CD4-positive, alpha-beta T cell treated with Interleukin-15 for 4 hours (primary cell): ENCODE measurements at places on chromosomes 3 and 15.
A peak's percentile ranks its signal among the peaks of the same experiment; 100 is the strongest.

- no peak for DNase-seq
Observed at GRCh38 chr15:74158855-74159650, 14.5 kb upstream of the ISLR start.

- no peak for DNase-seq
Observed at GRCh38 chr15:48442011-48442410, 110.8 kb downstream of the DUT start.

DNA sequence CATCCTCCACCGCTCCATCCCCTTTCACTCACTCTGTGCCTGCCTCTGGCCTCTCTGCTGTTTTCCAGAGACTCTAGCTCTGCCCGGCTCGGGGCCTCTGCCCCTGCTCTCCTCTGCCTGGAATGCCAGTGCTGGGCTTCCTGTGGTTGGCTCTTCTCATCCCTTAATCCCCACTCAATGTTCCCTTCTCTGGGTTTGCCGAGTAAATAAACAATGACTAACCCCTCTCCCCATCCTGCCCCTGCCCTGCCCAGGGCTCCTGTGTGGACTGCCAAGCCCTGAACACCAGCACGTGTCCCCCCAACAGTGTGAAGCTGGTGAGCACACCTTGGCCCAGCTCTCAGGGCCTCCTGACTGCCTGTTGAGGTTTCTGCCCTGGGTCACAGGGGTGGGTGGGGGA is 12.2 kb downstream of the STAB1 start:
- DNase-seq = no peak

- DNase-seq = no peak
Observed at GRCh38 chr3:107117922-107118536, 259.2 kb upstream of the CCDC54 start.

DNA sequence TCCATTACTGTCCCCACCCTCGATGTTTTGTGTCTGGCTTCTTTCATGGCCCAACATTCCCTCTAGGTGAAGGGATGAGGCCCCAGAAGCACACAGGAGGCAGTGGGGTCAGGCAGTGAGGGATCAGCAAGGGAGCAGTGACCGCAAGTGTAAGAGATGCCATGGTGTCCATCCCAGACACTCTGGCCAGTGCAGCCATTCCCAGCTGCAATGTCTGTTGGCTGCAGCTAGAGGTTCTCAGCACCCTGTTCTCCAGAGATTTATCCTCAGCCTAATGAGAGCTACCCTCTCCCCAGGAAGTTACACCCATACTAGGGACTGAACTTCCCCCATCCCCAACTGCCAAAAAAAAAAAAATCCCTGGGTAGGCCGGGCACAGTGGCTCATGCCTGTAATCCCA is 40.2 kb downstream of the TRANK1 start:
- DNase-seq = no peak

- DNase-seq = no peak
Observed at GRCh38 chr3:57118254-57118653, 46.9 kb downstream of the IL17RD start.

DNA sequence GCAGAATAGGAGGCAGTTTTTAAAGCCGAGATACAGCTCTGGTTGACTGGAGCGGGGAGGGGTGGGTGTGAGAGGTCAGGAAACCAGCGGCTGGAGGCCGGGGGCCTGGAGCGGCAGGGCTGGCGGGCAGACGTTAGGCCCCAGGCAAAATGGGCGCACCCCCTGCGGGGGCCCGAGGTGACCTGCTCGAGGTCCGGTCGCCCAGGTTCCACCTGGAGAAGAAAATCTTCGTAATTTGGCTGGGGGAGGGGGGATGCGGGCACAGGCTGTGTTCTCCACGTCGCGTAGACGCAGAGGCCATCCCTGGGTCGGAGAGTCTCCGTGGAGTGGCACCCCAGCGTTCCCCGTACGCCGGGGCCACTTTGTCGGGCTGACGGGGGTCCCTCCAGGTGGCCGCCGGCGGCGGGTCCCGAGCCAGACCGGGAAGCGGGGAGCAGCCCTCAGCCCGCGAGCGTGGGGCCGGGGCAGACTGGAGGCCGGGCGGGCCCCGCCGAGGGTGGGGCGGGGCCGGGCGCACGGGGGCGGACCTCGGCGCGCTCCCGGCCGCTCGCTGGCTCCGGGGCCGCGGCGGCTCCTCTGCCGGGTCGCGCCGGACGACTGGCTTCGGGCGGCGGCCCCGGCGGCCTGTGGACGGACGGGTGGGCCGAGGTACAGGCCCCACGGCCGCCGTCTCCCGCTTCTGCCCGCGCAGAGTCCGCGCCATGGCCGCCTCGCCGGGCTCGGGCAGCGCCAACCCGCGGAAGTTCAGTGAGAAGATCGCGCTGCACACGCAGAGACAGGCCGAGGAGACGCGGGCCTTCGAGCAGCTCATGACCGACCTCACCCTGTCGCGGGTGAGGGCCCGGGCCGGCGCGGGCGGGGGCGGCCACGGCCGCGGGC is at the start of gene CRTC3:
CRTC3 (plus strand) TSS at position 553 of the 879 bp plus-strand sequence; CDS start at position 702, 149 bp downstream.
- peak; percentile 40 for DNase-seq

GRCh38 chr3:73499787-73500186 is 125.0 kb downstream of the PDZRN3 start:
- DNase-seq = no peak
